ENCODE measurements at places on chromosomes 3 and 15.

DNA sequence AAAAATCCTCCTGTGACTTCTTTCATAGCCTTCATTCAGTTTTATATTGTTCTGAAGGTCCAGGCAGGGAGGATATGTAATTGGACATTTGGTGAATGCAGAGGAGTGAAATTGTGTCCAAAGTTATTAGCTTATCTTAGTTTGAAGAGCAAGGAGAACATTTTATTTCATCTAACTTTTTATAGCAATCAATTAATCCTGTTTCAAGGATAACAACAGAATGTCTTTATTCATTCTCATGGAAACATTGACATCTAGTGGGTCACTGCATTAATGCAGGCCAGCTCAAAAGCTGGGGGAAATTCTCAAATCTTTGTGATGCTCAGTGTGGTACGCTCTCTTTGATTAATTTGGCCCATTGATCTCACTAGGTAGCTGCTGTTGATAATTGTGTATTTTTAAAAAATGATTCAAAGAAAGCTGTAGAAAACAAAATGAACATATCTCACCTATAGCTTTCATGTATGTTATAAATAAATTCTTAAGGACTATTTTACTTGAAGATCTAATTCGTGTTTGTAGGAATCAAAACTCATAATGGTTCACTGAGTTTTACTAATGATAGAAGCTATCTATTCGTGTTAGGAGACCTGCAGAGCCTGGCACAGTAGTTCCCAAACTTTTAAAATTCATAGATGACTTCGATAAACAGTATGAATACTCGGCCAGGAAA is 150.8 kb upstream of the KCNMB2 start:
- DNase-seq, result no peak

DNA sequence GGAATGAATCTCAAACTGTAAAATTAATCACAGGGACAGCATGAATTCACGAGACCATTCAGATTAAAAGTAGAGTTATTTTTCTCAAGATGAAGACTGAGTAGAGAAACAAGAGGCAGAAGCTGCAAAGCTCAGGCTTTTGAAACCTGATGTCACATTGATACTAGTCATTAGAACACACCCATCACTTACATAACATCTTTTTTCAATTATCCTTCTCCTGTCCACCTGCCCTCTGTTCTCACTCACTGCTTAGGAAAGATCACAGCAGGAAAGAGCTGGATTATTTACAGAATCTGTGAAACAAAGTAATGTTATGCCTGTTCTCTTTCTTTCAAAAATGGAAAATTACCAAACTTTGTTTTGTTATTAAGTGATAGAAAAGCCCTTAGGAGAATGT is 72.0 kb upstream of the CDAN1 start:
- DNase-seq, result no peak

GRCh38 chr15:47806008-47806407 is 88.7 kb downstream of the SEMA6D start:
- no peak for DNase-seq

GRCh38 chr15:99365242-99365641 is 114.0 kb downstream of the LRRC28 start:
- no peak for DNase-seq

GRCh38 chr3:16402451-16402850 is 111.0 kb downstream of the RFTN1 start:
- no peak for DNase-seq

- no peak for DNase-seq
Measured at GRCh38 chr3:128808672-128809071, 70.7 kb upstream of the ACAD9 start.

- no peak for DNase-seq
Measured at GRCh38 chr3:195245531-195245951, 25.4 kb downstream of the XXYLT1 start.

GRCh38 chr15:47778263-47778770 is 61.0 kb downstream of the SEMA6D start:
- no peak for DNase-seq

- no peak for DNase-seq
Measured at GRCh38 chr3:128517648-128518047, 24.6 kb upstream of the GATA2 start.

DNA sequence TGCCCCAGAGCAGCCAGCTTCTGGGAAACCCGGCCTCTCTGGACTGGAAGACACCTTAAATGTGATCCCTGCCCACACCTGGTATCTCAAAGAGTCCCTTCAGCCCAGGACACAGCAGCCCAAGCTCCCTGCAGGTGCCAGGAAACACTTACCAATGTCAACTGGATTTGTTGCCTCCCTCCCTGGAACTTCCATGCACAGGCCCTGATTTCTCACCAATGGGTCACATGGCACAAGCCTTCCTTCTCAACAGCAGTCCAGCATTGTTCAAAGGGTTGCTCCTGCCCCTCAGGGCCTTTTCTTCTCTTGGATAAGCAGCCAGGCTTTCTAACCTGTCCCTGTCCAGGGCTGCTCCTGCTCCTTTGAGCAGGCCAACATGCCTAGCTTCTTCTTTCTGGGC is 31.6 kb downstream of the ANP32A start:
- DNase-seq, result no peak

DNA sequence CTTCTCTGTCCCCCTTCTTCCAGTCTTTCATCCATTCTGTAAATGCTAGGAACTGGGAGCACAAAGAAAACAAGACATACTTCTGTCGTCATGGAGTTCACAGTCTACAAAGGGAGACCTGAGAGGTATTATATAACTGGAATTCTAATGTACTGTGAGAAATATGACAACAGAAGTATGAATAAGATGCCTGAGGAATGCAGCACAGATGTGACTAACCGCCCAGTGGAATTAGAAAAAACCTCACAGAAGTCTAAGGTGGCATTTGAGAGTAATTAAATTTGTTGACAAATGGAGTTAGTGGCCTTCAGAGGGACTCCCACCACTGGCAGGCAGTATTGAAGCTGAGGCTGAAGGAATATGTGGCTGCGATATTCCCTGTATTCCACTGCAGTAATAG is 168.5 kb upstream of the FAM3D start:
- DNase-seq, result no peak

GRCh38 chr15:48423896-48424475 is 92.8 kb downstream of the DUT start:
- DNase-seq, result no peak

GRCh38 chr15:33159726-33160453 is 34.6 kb downstream of the FMN1 start:
- no peak for DNase-seq

GRCh38 chr15:51649659-51650521 is 27.3 kb upstream of the DMXL2 start:
- peak; percentile 61 for DNase-seq

DNA sequence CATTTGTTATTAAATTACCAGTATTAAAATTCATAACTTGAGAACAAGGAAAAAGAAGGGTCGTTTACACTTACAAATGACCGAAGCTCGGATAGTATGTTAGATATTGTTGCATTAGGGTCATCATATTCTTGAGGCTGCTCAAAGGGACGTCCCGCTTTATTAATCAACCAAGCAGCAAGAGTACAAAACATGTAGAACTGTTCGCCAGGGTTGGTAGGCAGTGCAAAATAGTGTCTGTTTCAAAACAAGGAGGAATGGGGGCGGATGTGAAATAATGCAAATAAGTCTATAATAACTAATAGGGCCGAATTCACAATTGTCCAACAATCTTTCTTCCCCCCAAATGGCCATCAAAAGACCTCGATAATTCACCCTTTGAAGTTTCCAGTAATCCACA is 2.9 kb downstream of the IFT57 start:
- DNase-seq, result no peak

- DNase-seq, result no peak
Measured at GRCh38 chr3:128607710-128608048, 42.9 kb downstream of the RPN1 start.

- DNase-seq, result no peak
Measured at GRCh38 chr3:26064297-26064696, 274.4 kb downstream of the OXSM start.

DNA sequence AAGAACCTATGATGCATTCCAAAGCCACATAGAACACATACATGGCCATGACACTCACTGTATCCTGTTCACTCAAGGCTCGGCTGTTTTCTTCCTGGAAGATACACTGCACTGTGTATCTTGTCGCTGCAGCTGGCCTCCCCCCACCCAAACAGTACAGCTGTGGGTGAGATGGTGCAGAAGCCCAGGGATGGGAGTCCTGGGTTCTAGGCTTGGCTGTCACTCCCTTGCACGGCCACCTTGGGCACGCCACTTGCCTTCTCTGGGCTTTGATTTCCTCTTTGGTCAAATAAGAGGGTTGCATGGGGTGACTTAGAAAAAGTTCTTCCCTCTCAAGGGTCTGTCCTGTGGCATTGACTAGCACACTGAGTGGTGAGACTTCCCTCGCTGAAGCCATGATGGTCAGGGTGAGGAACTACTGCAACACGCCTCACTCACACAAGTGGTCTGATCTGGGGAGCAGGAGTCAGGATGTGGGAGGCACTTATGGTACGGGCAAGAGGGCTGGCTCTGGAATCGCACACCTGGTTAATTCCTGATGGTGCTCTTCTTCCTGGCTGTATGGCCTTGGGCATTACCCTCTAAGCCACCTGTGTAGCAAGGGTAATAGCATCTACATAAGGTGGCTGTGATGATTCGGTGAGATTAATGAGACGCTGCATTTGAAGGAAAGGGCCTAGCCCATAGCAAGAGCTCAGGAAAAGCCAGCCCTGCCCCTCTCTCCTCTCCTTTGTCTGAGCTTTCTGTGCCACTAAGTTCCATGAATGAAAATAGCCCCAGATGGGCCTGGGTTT is 44.0 kb downstream of the ANP32A start:
- no peak for DNase-seq

GRCh38 chr3:146468671-146469149 is 651 bp downstream of the PLSCR2 start:
- DNase-seq, result no peak

DNA sequence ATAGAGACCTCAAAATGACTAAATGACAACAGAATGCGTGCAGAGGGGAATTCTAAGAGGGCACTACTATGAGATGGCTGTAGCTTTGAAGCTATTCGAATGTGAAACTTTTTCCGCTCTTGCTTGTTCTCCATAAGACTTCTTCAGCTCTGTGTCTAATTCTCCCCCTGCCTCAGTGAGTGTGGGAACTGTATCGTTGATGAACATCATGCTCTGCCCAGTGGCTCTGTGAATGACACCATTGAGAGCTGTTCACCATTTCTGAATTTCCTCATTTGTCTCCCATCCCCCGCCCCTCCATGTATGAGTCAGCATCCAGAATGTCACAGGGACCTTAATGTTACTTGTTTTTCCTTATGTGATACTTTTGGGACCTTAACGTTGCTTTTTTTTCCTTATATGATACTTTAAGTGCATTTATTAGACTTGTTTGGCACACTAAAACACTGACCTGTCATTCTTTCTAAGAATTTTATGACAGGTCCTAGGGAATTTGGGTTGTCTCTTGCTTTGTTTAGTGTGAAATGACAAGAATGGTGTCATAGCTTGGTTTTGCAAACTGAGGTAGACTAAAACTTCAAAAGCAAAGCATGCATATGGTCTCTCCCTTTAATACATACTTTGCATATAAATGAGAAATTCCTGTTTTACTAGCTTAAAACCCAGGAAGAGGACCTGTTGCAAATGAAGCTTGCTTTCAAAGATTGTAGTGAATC is 99.6 kb downstream of the FNDC3B start:
- DNase-seq, result peak; percentile 42

- no peak for DNase-seq
Measured at GRCh38 chr3:185831195-185831594, 6.4 kb upstream of the IGF2BP2 start.

DNA sequence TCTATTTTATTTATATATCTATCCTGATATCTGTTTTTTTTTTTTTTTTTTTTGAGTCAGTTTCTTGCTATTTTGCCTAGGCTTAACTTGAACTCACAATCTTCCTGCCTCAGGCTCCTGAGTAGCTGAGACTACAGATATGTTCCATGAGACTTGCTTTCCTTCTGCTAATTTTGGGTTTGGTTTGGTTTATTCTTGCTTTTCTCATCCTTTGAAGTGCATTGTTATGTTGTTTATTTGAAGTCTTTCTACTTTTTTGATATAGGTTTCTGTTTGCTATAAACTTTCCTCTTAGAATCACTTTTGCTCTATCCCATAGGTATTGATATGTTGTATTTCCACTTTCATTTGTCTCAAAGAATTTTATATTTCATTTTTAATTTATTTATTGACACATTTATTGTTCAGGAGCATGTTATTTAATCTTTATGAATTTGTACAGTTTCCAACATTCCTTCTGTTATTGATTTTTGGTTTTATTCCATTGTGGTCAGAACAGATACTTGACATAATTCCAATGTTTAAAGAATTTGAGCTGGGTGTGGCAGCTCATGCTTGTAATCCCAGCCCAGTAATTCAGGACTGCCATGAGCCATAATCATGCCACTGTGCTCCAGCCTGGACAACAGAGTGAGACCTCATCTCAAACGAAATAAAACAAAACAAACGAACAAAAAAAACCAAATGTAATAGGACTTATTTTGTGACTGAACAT is 62.3 kb upstream of the PLSCR4 start:
- no peak for DNase-seq

DNA sequence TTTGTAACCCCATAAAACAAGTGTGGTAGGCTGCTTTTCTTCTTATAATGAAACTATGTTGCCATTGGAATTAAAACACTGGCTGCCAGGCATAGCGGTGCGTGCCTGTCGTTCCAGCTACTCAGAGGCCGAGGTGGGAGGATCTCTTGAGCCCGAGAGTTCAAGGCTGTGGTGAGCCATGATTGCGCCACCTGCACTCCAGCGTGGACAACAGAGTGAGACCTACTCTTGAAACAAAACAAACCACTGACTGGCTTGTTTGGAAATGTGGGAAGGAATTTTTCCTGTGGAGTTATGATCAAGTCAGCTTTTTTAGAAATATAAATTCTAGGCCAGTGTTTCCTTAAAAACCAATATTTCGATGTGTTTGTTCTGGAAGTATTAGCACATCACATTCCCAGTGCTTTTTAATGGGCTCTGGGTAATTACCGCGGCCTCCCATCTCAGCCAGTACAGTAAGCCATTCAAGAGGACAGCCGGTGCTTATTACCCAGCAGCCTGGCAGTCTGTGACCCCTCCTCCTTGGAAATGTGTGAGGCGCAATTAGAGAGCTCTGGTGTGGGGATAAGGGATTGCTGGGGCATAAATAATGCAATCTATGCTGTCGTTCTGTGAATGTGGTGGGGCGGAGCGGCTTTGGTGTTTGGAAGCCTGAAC is 58.3 kb upstream of the TRAK1 start:
- DNase-seq, result no peak

DNA sequence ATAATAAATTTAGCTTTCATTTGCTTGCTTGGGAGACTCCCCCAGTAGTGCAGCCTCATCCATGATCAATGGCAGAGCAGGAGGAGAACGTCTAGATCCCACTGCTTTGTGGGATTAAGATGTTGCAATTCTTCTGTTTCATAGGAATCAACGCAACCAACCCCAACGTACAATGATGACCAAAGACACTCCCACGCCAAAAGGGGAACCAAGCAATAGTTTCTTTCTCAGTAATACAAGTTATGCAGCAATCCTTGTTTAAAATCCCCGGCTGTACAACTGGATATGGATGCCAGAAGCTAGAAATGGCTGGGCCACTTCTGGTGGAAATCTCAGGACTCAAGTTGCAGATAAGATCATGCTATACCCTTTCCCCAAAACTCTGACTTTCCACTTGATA is 411.2 kb downstream of the VPS13C start:
- no peak for DNase-seq

- DNase-seq, result no peak
Measured at GRCh38 chr15:77187751-77188464, 117.0 kb upstream of the TSPAN3 start.

- DNase-seq, result no peak
Measured at GRCh38 chr3:106813742-106814141, 563.5 kb upstream of the CCDC54 start.

GRCh38 chr15:42012241-42012640 is 8.6 kb downstream of the PLA2G4E start:
- DNase-seq, result no peak

Measured in activated CD4-positive, alpha-beta T cell treated with anti-CD3 and anti-CD28 coated beads for 4 hours (primary cell).